ENCODE measurements at places on chromosomes 12 and 14. TPM values are rescaled to one million over a fixed set of nuclear protein-coding genes. Genes with fewer than 3 reads are reported as not detected.

The RHEBL1 gene
- total RNA-seq = not detected

The MYH6 gene
- total RNA-seq = 1.6 TPM

The INHBE gene
- not detected for total RNA-seq

The KIF21A gene
- 19.5 TPM for total RNA-seq

The TAS2R14 gene
- 4.9 TPM for total RNA-seq

The CCDC175 gene
- total RNA-seq = not detected

The TUBA1C gene
- 32.6 TPM for total RNA-seq

The BICD1 gene
- total RNA-seq = 3.0 TPM

The SALL2 gene
- 7.8 TPM for total RNA-seq

The FAM161B gene
- 1.6 TPM for total RNA-seq

The TARBP2 gene
- total RNA-seq = 66.9 TPM

The DLST gene
- 36.3 TPM for total RNA-seq

The PPP1R36 gene
- total RNA-seq = 5.6 TPM

The ETFBKMT gene
- 4.9 TPM for total RNA-seq

The KCNK10 gene
- total RNA-seq = 1.6 TPM

The PRR13 gene
- total RNA-seq = 18.5 TPM

The RILPL1 gene
- total RNA-seq = 4.3 TPM

The KRT78 gene
- total RNA-seq = not detected

The CACNA1C gene
- total RNA-seq = 2.3 TPM

The RPL10L gene
- total RNA-seq = not detected

The SCARB1 gene
- total RNA-seq = 18.9 TPM

The EXD2 gene
- 11.2 TPM for total RNA-seq

The EML5 gene
- total RNA-seq = 3.3 TPM

The PMEL gene
- 1.6 TPM for total RNA-seq

The ENDOU gene
- total RNA-seq = not detected

The RNASE11 gene
- not detected for total RNA-seq

The KRT77 gene
- total RNA-seq = not detected

The PKP2 gene
- 6.9 TPM for total RNA-seq

The CLMN gene
- total RNA-seq = 54.7 TPM

The STAB2 gene
- total RNA-seq = under 0.01 TPM

The SLC5A8 gene
- total RNA-seq = not detected

The CHURC1 gene
- 43.2 TPM for total RNA-seq

The RAPGEF3 gene
- total RNA-seq = 11.9 TPM

The TMEM132D gene
- total RNA-seq = under 0.01 TPM

The CAMKK2 gene
- 70.5 TPM for total RNA-seq

The LRRC10 gene
- total RNA-seq = not detected

The TEX52 gene
- not detected for total RNA-seq

The ARF6 gene
- total RNA-seq = 18.5 TPM

The CYP27B1 gene
- total RNA-seq = 2.6 TPM

The RNF212B gene
- not detected for total RNA-seq

The NFKBIA gene
- 330 TPM for total RNA-seq

The ADCY4 gene
- total RNA-seq = 14.8 TPM

The PLEKHG7 gene
- total RNA-seq = 1.6 TPM

The GARIN6 gene
- total RNA-seq = not detected

The MOAP1 gene
- 10.2 TPM for total RNA-seq

The RBP5 gene
- total RNA-seq = 1.3 TPM

The UBC gene
- total RNA-seq = 637 TPM

The GPRC5D gene
- not detected for total RNA-seq

The PROX2 gene
- total RNA-seq = 0.52 TPM

The NPFF gene
- total RNA-seq = not detected

The CNIH1 gene
- 15.2 TPM for total RNA-seq

The SLCO1B3 gene
- total RNA-seq = not detected

The KRT73 gene
- not detected for total RNA-seq

The LMO3 gene
- 46.2 TPM for total RNA-seq

The FSCB gene
- total RNA-seq = under 0.01 TPM

The CDKN3 gene
- total RNA-seq = not detected

The AMHR2 gene
- total RNA-seq = 2.3 TPM
